ENCODE measurements at places on chromosomes 1 and 21. TPM values are rescaled to one million over a fixed set of nuclear protein-coding genes. Genes with fewer than 3 reads are reported as not detected.

NOTCH2 gene
- 20.2 TPM for total RNA-seq

RWDD3 gene
- total RNA-seq = 9.4 TPM

NCF2 gene
- total RNA-seq = 3.3 TPM

ZNF593OS gene
- total RNA-seq = not detected

SPRR1A gene
- total RNA-seq = not detected
